Muscle of leg (tissue), 16 donors: ENCODE measurements at places on chromosomes 13 and 19. TPM values are rescaled to one million over a fixed set of nuclear protein-coding genes. Genes with fewer than 3 reads are reported as not detected.

Gene MCEMP1
- polyA plus RNA-seq = 0.49 TPM

Gene SMAD9
- 19.8 TPM for polyA plus RNA-seq

Gene ADPRHL1
- polyA plus RNA-seq = 178 TPM

Gene KLF1
- polyA plus RNA-seq = 0.93 TPM

Gene CCDC61
- polyA plus RNA-seq = 6.8 TPM

Gene DACT3
- polyA plus RNA-seq = 19.5 TPM

Gene DPF1
- polyA plus RNA-seq = 4.4 TPM

Gene IGFLR1
- polyA plus RNA-seq = 4.4 TPM

Gene CEBPA
- polyA plus RNA-seq = 11.3 TPM

Gene TMEM86B
- 2.6 TPM for polyA plus RNA-seq

Gene HOMER3
- polyA plus RNA-seq = 78.8 TPM

Gene PRR19
- polyA plus RNA-seq = 0.57 TPM

Gene TSHZ3
- 17.3 TPM for polyA plus RNA-seq

Gene CGB1
- not detected for polyA plus RNA-seq

Gene IGFL1
- polyA plus RNA-seq = not detected

Gene C5AR1
- polyA plus RNA-seq = 1.5 TPM

Gene URAD
- polyA plus RNA-seq = 0.53 TPM

Gene SIGLEC5
- polyA plus RNA-seq = 0.15 TPM

Gene ZNF283
- polyA plus RNA-seq = 9.6 TPM

Gene ZNF534
- 0.76 TPM for polyA plus RNA-seq

Gene CADM4
- polyA plus RNA-seq = 16.7 TPM

Gene CSNK1A1L
- 0.05 TPM for polyA plus RNA-seq

Gene ZNF440
- polyA plus RNA-seq = 7.0 TPM

Gene CEACAM16
- polyA plus RNA-seq = 0.44 TPM

Gene ANO8
- polyA plus RNA-seq = 8.3 TPM

Gene CEACAM5
- 2.0 TPM for polyA plus RNA-seq

Gene KRTDAP
- not detected for polyA plus RNA-seq

Gene TTYH1
- 2.8 TPM for polyA plus RNA-seq

Gene GTF2F1
- polyA plus RNA-seq = 59.6 TPM

Gene SWSAP1
- 1.8 TPM for polyA plus RNA-seq

Gene IGLON5
- polyA plus RNA-seq = 0.21 TPM

Gene TEX26
- polyA plus RNA-seq = not detected

Gene SLC25A41
- polyA plus RNA-seq = 0.71 TPM

Gene ZNF99
- polyA plus RNA-seq = 0.20 TPM

Gene FSTL3
- 16.3 TPM for polyA plus RNA-seq

Gene BST2
- 6.0 TPM for polyA plus RNA-seq

Gene HRC
- polyA plus RNA-seq = 134 TPM

Gene ZNF814
- polyA plus RNA-seq = 27.8 TPM

Gene ETV2
- 2.4 TPM for polyA plus RNA-seq

Gene NLRP5
- not detected for polyA plus RNA-seq

Gene FAAP24
- 3.0 TPM for polyA plus RNA-seq

Gene BRCA2
- polyA plus RNA-seq = 3.5 TPM

Gene OR10H1
- polyA plus RNA-seq = 0.05 TPM

Gene ZSCAN4
- polyA plus RNA-seq = not detected

Gene CGB2
- polyA plus RNA-seq = not detected

Gene ZNF83
- polyA plus RNA-seq = 42.2 TPM

Gene COG6
- polyA plus RNA-seq = 15.9 TPM

Gene LAIR1
- 6.8 TPM for polyA plus RNA-seq

Gene KLK5
- 0.34 TPM for polyA plus RNA-seq

Gene RDH8
- polyA plus RNA-seq = not detected

Gene CNFN
- not detected for polyA plus RNA-seq

Gene C1QTNF9B
- polyA plus RNA-seq = 3.3 TPM

Gene IER2
- 161 TPM for polyA plus RNA-seq

Gene ZNF793
- polyA plus RNA-seq = 9.2 TPM

Gene TLE2
- polyA plus RNA-seq = 34.4 TPM

Gene FOXO1
- polyA plus RNA-seq = 12.8 TPM

Gene TSSK6
- 0.80 TPM for polyA plus RNA-seq

Gene CTXN1
- polyA plus RNA-seq = 2.9 TPM

Gene KPTN
- polyA plus RNA-seq = 10.2 TPM
